SW480 (cell line): ENCODE measurements at places on chromosomes 11 and 22.
A peak's percentile ranks its signal among the peaks of the same experiment; 100 is the strongest.

DNA sequence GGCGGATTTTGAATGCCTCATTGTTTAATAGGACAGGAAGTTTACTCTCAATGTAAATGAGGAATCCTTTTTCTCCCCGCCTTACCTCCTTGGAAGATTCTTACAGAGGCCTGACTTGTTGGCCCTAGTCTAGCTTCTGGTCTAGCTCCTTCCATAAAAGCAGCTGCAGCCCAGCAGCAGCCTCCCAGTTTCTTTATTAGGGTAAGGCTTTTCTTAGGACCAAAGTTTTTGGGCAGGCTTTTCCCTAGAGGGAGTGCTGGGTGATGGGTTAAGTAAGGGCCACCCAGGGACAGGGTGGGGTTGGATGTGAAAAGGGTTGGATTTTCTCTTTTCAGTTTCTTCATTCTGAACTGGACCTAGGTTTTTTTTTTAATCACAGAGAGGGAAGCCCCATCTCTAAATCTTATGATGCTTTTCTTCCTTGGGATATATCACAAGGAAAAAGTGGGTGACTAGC, 49.7 kb downstream of the LIF start:
- DNase-seq = no peak

- peak; percentile 8 for DNase-seq
Measured at GRCh38 chr22:19631899-19632667, 82.2 kb upstream of the SEPTIN5 start.

DNA sequence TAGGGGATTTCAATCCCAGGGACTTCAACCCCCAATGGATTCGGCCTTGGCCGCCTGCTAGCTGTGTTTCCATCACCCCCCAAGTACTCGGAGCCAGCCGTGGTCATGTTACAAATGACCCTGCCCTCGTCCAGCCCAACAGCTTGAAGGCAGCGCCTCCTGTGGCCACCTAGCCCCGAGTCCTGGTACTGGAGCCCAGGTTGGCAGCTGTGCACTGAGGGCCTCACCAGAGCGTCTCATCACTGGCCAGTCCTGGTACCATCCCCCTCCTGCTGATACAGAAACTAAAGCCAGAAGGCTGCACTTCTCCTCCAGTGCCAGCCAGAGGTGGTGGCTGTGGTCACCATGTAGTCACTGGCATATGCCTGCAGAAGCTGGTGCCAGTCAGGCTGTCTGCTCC, 44.9 kb upstream of the FADD start:
- peak; percentile 34 for DNase-seq

GRCh38 chr11:72217841-72218240, 1.2 kb downstream of the FOLR2 start:
- DNase-seq = no peak

- DNase-seq = no peak
Measured at GRCh38 chr11:19472679-19473078, 231.9 kb upstream of the E2F8 start.

DNA sequence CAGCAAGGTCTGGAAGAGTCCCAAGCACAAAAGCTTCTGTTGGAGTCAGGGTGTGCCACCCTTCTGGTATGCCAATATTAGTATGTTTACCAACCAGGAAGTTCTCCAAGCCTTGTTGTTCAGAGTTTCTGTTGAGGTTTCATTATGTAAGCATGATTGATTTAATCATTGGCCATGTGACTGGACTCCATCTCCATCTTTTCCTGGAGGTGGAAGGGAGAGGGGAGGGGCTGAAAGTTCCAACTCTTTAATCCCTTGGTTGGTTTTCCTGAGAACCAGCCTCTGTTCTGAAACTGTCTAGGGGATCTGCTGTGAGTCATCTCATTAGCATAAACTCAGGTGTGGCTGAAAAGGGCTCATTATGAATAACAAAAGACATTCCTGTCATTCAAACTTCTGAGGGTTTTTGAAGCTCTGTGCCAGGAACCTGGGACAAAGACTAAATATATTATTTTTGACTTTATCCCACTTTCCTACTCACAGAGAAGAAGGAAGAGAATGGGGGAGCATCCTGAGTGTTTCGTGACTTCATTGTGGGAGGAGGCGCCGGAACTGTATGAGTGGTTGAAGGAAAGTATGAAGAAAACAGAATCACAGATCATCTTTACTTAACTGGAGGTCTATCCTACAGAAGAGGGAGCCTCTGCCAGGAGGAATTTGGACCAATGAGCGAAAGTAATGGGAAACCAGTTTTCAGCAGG, 138.2 kb downstream of the NECTIN1 start:
- peak; percentile 97 for DNase-seq

- DNase-seq = no peak
Measured at GRCh38 chr11:55707029-55707428, 45.0 kb downstream of the OR4C6 start.

- peak; percentile 57 for DNase-seq
Measured at GRCh38 chr11:124762105-124762623, at the start of gene ESAM. TSS of gene ESAM (minus strand) at chr11:124762290. CDS start at chr11:124762154, 136 bp downstream.

- no peak for DNase-seq
Measured at GRCh38 chr11:44622190-44622650, 56.8 kb downstream of the CD82 start.

DNA sequence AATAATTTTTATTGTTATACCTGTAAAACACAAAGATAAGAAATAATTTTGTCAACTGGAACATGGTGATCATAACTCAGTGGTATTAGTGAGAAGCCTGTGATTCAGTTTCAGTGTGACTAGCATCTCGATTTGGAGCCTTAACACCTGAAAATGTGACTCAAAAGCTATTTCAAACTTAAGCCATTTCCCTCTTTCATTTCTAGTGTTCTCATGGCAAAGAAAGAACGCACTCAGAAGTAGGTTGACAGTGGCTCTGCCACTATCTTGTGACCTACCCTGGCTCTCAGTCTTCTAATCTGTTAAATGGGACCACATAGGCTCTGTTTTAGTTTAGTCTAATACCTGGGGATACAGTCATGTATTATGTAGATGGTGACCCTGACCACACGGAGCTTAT, 62.7 kb downstream of the ISX start:
- no peak for DNase-seq

GRCh38 chr22:35930933-35931332, 97.7 kb downstream of the RBFOX2 start:
- peak; percentile 59 for DNase-seq

DNA sequence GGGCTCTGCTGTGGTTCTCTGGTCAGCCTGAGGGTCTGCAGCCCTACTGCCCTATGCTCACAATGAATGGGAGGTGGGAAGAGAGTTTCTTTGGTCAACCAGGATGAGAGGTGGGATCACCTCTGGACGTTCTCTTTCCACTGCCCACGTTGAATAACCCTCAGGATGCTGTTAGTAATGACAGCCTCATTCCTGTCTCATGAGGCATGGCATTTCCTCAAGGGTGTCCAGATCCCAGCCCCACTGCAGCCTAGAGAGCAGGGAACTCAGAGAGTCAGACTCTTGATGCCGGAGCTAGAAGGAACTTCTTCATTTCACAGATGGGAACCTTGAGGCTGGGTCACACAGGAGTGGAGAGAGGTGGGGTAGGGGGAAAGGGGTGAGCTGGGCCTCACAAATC, 196.0 kb downstream of the CEP164 start:
- no peak for DNase-seq

DNA sequence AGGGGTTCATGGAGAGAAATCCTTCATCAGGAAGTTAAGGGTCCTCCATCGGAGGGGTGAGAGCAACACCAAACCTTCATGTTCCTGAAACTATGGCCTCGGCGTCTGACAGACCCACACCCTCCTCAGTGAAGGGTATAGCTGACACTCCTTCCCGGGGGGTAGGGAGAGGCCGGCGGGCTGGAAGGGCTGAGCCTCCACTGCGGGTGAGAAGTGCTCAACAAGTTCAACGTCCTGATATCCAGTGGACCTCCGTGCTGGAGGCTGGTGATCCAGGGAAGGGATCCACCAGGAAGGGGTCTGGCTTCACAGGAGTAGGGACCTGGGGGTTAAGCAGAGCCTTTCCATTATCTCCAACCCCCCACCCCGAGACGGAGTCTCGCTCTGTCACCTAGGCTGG, 12.3 kb downstream of the CARS1 start:
- DNase-seq = no peak

DNA sequence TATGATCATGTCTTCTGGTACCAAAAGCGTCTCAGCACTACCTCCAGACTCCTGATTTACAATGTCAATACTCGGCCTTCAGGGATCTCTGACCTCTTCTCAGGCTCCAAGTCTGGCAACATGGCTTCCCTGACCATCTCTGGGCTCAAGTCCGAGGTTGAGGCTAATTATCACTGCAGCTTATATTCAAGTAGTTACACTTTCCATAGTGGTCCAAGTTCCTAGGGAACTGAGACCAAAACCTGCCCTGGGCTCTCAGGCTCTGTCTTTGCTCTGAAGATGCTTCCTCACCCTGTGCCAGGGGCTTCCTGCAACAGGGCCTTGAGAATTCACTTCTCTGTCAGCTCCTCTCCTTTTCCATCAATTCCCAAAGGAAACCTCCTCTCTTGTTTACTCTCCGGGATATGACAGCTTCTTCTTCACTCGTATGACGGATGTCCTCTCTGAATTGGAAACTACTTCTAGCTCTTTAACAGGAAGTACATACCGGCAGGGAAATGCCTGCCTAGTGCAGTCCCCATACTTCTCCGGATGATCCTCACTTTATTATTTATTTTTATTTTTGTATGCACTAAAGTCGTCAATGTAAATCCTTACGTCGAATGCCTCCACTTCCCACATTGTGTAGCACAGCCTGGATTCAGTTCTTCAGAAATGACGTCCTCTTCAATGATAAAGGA, 29.6 kb upstream of the PRAME start:
- no peak for DNase-seq

DNA sequence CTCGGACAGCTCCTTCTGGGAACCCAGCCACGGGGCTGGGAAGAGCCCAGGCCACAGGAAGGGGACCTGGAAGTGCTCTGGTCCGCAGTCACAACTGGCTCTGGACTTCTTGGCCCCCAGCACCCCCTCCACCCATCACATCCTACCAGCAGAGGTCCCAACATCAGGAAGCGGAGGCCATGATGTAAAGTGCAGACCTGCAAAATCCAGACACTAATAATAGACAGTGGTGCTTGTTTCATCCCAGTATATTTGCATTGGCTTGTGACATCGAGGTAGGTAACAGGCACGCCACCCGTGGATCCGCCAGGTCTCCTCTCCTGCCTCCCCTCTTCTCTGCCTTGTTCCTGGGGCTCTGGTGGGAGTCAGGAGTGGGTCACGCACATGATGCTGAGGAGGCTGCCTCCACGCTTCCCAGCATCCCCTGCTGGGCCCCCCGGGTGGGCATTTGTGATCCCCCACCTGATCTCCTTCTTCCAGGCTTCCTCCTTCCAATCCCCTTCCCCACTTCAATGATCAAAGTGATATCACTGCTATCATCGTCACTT, 1454.0 kb downstream of the BRD1 start:
- no peak for DNase-seq

DNA sequence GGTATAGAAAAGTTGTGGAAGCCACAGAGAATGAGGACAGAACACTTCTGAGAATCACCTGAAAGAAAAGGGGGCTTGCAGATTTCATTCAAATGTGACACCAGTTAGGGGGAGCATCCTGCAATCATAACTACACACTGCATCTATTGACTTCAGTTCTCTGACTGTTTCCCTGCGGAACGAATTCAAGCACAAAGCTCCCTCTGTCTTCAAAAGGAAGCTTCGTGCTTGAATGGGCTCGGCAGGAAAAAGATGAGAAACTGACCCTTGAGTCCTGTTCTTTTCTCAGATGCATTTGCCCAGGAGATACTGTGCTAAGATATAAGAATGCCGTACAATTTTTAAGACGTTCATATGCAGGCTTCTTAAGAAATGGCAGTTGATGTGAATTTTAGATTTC, 2000.4 kb upstream of the RAG2 start:
- no peak for DNase-seq

GRCh38 chr22:27097506-27097905, 440.1 kb downstream of the MIAT start:
- no peak for DNase-seq

DNA sequence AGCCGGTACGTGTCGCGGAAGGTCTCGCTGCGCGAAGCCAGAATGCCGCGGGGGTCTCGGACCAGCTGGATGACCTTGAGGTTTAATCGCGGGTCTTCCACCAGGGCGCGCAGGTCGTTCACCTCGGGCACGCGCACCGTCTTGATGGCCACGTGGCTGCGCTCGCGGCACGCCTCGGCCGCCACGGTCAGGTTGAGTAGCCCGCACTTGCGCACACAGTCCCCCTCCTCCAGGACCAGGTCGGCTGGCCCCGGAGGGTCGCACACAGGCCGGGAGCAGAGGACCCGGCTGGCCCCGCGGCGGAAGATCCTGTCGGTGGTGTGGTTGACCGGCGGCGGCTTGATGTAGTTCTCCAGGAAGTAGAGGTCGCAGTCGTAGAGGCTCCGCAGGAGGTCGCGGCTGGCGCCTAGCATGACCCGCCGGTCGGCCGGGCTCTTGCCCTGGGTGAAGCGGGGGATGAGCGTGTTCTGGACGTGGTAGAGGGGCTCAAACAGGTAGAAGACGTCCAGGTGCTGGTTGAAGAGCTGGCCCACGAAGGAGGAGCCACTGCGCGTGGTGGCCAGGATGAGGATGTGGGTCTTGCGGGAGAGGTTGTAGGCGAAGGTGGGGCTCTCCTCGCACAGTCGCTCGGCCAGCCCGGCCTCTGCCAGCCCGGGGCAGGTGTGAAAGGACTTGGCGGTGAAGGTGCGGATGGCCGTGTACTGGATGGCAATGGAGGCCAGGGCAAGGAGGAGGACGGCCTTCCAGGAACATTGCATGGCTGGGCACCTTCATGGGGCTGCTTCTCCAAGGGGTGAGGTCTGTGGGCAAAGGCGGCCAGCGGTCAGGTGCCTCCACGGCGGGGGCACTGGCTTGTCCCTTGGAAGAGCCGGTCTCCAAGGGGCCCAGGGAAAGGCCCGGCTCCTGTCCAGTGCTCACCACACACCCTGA, 15.0 kb downstream of the CHST1 start:
- no peak for DNase-seq

DNA sequence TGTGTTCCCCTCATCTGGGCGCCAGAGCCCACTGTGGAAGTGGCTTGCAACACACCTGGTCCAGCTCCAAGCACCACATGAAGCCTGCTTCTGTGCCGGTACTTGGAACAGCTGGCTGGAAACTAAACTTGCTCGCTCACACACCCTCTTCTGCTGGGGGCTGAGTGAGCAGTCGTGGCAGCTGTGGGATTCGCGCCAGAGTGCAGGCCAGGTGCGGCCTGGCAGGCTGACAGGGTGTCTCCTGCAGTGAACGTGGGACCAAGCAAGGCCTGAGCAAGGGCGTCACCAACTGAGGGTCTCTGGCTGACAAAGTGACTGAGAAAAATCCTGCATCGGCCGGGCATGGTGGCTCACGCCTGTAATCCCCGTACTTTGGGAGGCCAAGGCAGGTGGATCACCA, 15.2 kb downstream of the SMC1B start:
- no peak for DNase-seq
